ENCODE measurements at places on chromosomes 11 and 22.

GRCh38 chr11:20451568-20451967 is 64.1 kb downstream of the PRMT3 start:
- DNase-seq, result peak; percentile 21

- no peak for DNase-seq
Observed at GRCh38 chr11:116715383-116715782, 57.4 kb downstream of the BUD13 start.

- no peak for DNase-seq
Observed at GRCh38 chr11:17473071-17473744, 3.4 kb downstream of the ABCC8 start.

GRCh38 chr11:56817661-56818060 is 69.2 kb upstream of the OR9G4 start:
- DNase-seq, result no peak

- DNase-seq, result peak; percentile 72
Observed at GRCh38 chr11:10309163-10310093, 4.6 kb downstream of the ADM start.

GRCh38 chr11:75371949-75372876 is 20.8 kb upstream of the ARRB1 start:
- no peak for DNase-seq

Data from BJ (cell line).